Sciatic nerve (tissue), 2 donors: ENCODE measurements at places on chromosomes 4 and X.

GRCh38 chr4:77349796-77350195, 192.8 kb downstream of the CCNG2 start:
- DNase-seq: no peak

- DNase-seq: no peak
Measured at GRCh38 chrX:63613531-63614028, 171.4 kb downstream of the ARHGEF9 start.

GRCh38 chrX:130081421-130082045, 28.8 kb downstream of the ELF4 start:
- no peak for DNase-seq

DNA sequence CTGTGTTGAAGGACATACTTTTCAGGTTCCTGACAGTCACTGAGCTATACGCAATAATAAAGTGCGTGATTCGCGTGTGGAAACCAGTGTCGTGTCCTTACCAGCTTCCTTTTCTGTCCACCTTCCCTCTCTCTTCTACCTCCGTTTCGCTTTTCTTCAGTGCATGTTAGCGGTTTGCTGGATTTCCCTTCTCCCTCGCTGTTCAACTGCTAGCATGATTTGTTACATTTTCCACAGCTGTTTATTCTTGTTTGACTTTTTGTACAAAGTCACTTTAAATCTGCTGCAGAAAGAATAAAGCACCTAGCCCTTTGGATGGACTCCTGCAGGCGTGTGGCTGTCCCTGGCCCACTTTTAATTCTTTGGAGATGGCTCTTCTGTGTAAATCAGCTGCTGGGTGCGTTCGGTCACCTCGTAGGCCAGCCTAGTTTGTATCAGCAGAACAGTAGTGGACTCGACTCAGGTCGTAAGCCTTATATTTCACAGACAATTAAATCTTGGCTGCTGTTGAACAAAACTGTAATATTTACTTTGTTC, 8.9 kb upstream of the HAND2 start:
- DNase-seq: no peak

- no peak for DNase-seq
Measured at GRCh38 chr4:139115226-139115625, 61.8 kb downstream of the ELF2 start.

DNA sequence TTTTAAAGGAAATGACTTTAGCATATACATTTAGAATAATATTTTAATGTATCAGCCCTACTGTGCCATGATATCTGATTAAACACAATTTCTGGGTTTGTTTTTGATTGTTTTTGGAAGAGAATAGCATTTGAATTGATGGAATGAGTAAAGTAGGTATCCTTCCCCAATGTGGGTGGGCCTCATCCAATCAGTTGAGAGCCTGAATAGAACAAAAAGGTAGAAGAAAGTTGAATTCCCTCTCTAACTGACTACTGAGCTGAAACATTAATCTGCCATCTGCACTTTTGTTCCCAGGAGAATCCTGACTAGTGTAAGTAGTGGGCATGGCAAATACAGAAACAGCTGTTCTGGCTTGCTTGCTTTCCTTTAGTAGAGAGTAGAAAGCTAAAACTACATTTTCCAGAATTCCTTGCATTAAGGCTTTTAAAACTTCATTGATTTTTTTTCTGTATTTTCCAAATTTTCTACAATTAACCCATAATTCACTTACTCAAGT, 9.7 kb upstream of the SEC24D start:
- no peak for DNase-seq

DNA sequence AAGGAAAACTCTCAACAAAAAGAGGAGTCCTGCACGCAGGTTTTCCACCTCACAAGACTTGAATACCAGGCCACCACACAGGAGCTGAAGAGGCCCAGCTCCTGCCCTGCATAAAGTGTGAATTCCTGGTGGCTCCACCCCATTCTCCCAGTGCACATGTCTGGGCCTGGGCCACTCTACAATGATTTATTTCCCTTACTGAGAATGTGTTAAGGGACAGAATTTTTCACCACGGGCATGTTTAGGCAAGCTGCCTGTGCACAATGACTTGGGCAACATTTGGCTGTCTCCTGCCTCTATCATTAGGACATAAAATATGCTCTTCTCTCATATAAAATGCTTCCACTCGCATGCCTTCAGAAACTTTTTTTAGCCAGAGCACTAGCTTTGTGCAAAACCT, 197.1 kb downstream of the SLC7A11 start:
- DNase-seq: no peak

GRCh38 chr4:75699299-75699698, 25.1 kb upstream of the USO1 start:
- no peak for DNase-seq

GRCh38 chr4:55517526-55518229, 29.0 kb downstream of the CLOCK start:
- DNase-seq: no peak

GRCh38 chr4:121212806-121213205, 48.7 kb upstream of the TNIP3 start:
- DNase-seq: no peak

DNA sequence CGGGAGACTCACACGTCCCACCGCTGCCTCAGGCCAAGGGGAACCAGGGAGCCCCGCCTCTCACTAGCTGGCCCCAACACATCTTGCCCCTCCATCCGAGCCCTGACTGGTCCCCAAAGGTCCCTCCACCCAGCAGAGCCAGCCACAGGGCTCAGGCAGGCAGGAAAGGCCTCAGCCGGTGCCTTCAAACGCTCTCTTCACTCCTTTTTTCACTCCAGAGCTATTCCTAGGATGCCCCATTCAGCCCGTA, 1.5 kb upstream of the ARHGAP4 start:
- DNase-seq: no peak

GRCh38 chrX:21490341-21490740, 116.1 kb downstream of the CNKSR2 start:
- no peak for DNase-seq

DNA sequence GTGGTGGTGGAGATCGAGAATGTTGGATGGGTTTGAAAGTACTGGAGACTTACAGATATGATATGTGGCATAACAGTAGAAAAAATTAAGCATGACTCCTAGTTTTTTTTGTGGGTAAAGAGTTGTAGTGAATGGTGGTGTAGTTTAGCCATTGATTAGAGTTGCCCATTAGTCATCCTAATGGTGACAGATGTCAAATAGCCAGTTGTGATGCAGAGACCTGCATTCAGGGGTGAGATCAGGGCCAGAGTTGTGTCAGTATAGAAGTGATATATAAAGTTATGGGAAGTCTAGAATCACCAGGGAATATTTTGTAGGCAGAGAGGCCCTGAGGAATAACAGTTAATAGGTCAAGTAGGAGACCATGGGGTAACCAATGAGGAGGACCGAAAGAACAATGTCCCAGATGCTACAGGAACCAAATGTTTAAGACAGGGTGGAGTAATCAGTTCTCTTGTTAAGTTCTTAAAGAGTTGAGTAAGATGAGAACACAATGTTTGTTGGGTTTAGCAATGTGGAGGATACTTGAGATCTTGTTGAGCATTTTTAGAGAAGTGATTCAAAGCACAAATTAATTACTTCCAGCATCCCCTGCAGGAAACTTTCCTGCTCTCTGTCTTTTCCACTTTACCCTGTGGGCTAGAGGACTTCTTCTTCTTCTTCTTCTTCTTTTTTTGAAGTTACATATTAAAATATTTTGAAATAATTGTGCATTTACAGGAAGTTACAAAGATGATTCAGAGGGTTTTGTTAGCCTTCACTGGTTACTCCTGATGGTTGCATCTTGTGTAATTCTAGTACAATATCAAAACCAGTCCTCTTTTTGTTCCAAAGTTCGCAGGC, 13.3 kb downstream of the SGMS2 start:
- DNase-seq: no peak

DNA sequence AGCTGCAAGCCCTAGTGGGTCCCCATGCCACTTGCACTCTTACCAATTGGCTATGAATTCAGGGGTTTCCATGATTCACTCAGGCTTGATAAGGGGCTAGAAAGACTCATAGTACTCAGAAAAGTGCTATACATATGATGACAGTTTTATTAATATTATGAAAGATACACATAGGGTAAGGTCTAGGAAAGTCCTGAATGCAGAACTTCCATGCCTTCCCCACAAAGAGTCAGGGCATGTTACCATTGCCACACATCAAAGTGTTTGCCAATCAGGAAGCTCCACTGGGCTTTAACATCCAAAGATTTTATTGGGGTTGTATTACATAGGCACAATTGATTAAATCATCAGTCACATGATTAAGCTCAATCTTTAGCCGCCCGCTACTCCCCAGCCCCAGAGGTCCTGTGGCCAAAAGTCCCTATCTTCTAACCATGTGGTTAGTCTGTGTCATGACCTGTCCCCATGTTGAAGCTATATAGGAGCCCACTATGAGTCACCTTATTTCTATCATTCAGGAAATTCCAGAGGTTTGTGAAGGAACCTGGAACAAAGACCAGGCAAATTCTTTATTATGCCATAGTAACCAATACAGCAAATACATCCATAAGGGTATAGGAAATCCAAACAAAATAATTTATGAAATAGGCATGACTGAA, 635.6 kb downstream of the STPG2 start:
- no peak for DNase-seq

GRCh38 chr4:83153417-83153816, 38.9 kb upstream of the PLAC8 start:
- no peak for DNase-seq

DNA sequence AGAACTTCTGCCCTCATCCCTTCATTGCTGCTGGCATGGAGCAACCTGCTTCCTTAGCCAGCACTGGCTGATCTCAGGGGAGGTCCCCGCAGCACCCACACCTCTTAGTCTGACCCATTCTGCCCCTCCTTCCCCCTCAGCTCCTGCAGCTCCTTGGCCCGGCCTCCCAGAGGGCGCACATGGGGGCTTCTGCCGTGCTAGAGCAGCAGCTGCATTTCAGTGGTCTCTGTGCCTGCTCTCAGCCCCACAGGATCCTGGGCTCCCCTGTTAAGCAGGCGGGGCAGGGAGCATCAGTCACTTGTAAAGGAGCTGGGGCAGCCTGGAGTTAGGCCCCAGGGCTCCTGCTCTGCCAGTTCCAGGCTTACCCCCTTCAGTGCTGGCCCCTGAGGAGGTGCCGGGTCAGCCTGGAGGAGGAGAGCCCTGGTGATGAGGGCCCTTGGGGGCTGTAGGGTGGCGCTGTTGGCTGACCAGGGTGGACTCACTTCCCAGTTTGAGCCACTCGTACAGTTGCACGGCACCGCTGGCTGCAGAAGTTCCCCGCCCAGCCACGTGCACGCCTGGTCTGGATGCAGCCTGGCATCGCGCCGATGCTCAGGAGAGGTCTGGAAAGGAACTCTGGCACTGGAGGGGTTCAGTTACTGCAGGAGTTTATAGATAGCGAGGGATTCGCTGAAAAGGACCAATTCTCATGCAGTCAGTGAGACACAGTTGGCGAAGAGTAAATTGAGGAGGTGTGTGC, 85.1 kb upstream of the PSAPL1 start:
- DNase-seq: no peak

GRCh38 chrX:77076896-77077295, 370.3 kb upstream of the FGF16 start:
- no peak for DNase-seq

DNA sequence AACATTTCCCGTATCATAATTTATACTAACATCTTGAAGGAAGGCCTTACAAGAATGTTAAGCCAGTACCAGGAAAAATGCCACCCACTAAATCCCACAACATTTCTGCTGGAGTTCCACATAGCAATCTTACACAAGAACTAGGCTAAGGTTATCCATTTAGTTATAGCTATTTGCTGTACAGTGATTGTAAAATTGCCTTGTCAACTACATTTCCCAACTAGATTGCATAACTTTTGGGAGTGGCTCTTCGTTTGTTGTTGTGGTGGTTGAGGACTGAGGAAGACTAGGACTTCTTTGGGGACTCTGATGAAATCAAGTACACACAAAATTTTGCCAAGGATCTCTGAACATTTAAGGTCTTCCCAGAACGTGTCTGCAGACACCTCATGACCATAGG, 8.0 kb downstream of the IBSP start:
- DNase-seq: no peak

DNA sequence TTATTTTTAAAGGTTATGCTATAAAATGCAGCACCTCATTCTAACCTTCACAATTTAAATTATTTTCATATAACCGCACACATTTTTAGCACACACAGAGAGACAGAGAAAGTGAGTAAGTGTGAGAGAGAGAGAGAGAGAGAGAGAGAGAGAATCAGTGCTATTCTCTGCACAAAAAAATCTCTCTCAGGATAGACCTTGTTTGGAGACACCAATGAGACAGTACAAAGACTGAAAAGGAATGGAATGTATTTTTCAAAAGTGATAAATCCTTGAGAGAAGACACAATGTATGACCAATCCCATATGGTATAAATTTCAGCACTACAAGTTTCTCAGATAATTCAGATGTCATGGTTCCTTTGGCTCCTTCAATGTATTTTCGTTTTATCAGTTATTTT, 132.1 kb upstream of the PCDH18 start:
- DNase-seq: no peak
